Activated CD4-positive, CD25-positive, alpha-beta regulatory T cell treated with anti-CD3 and anti-CD28 coated beads, Interleukin-2, amount 50 U/mL, for 24 hours (primary cell): ENCODE measurements at places on chromosomes 6 and 20.

GRCh38 chr20:54763366-54763765 is 288.0 kb downstream of the DOK5 start:
- no peak for ATAC-seq

GRCh38 chr6:157912326-157912725 is 69.3 kb upstream of the SYNJ2 start:
- no peak for ATAC-seq

DNA sequence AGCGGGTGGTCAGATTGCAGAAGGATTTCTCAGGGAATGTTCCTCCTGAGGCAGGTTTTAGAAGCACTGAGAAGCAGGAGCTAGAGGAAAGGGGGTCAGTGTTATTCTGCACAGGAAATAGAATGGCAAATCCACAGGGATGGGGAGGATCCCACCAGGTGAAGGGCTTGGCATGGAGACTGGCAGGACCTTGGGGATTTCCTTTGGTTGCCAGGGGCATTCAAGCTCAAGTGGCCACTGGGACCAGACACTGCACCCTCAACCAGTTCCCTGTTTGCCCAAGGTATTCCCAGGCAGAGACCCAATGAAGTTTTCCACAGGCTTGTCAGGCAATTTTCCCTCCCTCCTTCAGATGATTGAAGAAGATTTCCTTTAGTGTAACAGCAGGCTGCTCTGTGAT is 123.2 kb upstream of the KCNK16 start:
- ATAC-seq, result no peak

DNA sequence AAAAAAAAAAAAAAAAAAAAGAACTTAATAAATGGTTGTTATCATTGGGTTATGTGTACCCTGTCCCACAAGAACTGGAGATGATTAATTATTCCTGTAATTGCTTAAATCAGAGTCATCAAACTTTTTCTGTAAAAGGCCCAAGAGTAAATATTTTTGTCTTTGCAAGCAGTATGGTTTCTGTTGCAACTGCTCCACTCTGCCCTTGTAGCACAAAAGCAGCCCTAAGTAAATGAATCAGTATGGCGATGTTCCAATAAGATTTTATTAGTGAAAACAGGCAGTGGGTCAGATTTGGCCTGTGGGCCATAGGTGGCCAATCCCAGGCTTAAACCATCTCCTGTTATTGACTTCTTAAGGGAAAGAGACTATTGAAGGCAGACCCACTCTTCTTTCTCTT is 252.7 kb downstream of the TSHZ2 start:
- no peak for ATAC-seq
